ENCODE measurements at places on chromosomes 16 and 17.

- DNase-seq: no peak
Measured at GRCh38 chr17:8160741-8161221, 2.0 kb downstream of the VAMP2 start.

DNA sequence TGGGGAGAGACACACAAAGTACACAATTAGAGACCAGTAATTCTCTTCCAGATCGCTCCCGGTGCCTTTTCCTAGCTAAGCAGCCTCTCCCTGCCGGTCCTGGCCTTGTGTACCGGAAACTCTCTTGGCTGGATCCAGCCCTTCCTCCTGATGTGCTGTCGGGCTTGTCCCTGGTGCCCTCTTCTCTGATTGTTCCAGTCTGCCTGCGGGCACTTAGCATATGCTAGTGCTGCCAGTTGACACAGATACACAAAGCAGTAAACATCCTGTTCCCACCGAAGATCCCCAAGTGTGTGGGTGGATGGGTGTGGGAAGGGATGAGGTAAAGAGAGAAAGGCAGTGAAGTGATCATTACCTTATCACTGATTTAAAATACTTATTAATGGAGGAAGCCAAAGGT lies 9.7 kb downstream of the HS3ST3B1 start:
- no peak for DNase-seq

DNA sequence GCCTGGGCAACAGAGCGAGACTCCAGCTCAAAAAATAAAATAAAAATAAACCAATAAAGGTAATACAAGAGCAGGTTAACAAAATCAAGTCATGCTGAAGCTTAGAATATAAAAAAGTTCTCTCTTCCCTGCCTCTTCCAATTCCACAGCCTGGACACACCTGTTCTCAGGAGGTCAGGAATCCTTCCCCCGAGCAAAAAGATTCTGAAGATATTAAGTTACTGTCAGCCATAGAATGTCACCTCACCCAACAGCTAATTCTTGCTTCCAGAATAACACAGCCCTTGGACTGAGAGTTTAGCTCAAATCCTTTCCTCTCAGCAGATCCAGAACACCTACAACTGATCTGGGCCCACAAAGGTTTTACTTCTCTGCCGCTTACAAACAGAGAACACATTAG lies 27.1 kb downstream of the SLC39A11 start:
- no peak for DNase-seq

GRCh38 chr16:29743827-29744531 lies 1.8 kb downstream of the C16orf54 start:
- DNase-seq: peak; percentile 26

- DNase-seq: no peak
Measured at GRCh38 chr17:13001991-13002615, 15.7 kb downstream of the ELAC2 start.

DNA sequence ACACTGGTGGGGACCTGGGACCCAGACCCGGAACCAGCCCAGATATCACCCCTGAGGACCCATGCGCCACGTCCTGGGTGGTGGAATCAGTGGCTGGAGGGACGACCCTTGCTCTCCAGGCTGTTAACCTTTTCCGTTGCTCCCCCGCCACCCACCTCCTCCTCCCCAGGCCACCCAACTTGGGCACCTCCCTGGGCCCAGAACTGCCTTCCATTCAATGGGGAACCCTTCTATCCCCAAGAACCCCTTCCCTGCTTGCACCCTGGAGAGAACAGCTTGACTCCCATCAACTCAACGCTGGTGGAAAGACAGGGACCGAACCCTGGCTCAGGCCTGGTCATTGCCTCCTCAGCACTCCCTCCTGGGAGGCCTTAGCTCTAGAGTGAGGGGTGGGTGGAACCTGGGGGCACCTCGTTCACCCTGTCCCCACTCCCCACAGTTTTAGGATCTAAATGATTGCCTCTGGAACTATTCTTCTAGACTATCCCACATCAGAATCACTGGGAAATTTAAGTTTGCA lies 5.7 kb upstream of the IL32 start:
- DNase-seq: no peak

- no peak for DNase-seq
Measured at GRCh38 chr16:4522051-4522581, 16.5 kb downstream of the CDIP1 start.

GRCh38 chr17:75114552-75115314 lies 5.0 kb downstream of the ARMC7 start:
- DNase-seq: no peak

GRCh38 chr16:87575027-87575804 lies 27.1 kb upstream of the JPH3 start:
- no peak for DNase-seq

Data from activated effector memory CD4-positive, alpha-beta T cell treated with Interleukin-2 at 50 U/mL for 16 hours (primary cell).